ENCODE measurements at places on chromosomes 6 and 20. TPM values are rescaled to one million over a fixed set of nuclear protein-coding genes. Genes with fewer than 3 reads are reported as not detected.

Gene BMP5
- total RNA-seq: 5.6 TPM

Gene PRKN
- total RNA-seq: 6.2 TPM

Gene PTPRT
- total RNA-seq: 5.8 TPM

Gene CALHM6
- total RNA-seq: 1.6 TPM

Gene SLC22A2
- not detected for total RNA-seq

Gene FHL5
- total RNA-seq: 0.14 TPM

Gene C20orf141
- total RNA-seq: not detected

Gene MEI4
- 1.1 TPM for total RNA-seq

Gene ADGB
- 0.31 TPM for total RNA-seq

Gene ISM1
- 0.81 TPM for total RNA-seq

Gene ENPP1
- 12.9 TPM for total RNA-seq

Gene CTAGE9
- total RNA-seq: not detected

Gene KCNK15
- total RNA-seq: 0.36 TPM

Gene MYB
- total RNA-seq: 4.7 TPM

- H3K27ac ChIP-seq: peak overlapping the region; percentile 96
- H3K36me3 ChIP-seq: no peaks in the 10 kb centered on the region
- DNase-seq: no peak
- H3K4me1 ChIP-seq: peaks cover 20% of the 10 kb centered on the region
- peak overlapping the region; percentile 65 for H3K4me3 ChIP-seq
These were observed 24.6 kb upstream of the ZNF133 start for GRCh38 chr20:18263723-18264122.

DNA sequence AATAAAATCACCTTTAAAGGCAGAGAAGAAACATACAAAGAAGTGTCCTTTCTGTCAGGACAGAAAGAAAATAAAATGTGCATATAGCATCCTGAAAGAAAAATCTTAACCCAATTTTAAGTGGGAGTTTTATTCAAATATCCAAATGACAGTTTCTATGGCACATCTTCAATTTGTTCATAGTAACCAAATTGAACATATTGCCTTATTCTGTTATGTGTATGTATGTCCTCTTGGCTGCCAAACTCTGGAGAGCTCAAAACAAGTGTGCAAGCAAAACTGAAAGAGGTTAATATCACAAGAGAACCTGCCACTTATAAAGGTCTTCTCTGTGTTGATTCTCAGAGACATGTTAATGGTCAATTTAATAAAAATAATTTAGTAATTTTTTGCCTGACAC, 334.7 kb downstream of the BCKDHB start:
- no peak overlapping the region for H3K27ac ChIP-seq
- no peaks in the 10 kb centered on the region for H3K27me3 ChIP-seq
- peaks cover 9% of the 10 kb centered on the region for H3K4me1 ChIP-seq
- H3K4me3 ChIP-seq: no peak overlapping the region

- H3K4me3 ChIP-seq: no peak overlapping the region
- H3K36me3 ChIP-seq: no peaks in the 10 kb centered on the region
- H3K27me3 ChIP-seq: peaks cover 5% of the 10 kb centered on the region
- DNase-seq: no peak
These were observed 54.9 kb downstream of the CDH4 start for GRCh38 chr20:61306937-61307475.

- no peak overlapping the region for H3K4me3 ChIP-seq
- H3K36me3 ChIP-seq: no peaks in the 10 kb centered on the region
- no peak overlapping the region for H3K27ac ChIP-seq
- no peaks in the 10 kb centered on the region for H3K4me1 ChIP-seq
- DNase-seq: no peak
- H3K27me3 ChIP-seq: no peaks in the 10 kb centered on the region
These were observed 68.2 kb upstream of the KHDRBS2 start for GRCh38 chr6:62354261-62354660.

DNA sequence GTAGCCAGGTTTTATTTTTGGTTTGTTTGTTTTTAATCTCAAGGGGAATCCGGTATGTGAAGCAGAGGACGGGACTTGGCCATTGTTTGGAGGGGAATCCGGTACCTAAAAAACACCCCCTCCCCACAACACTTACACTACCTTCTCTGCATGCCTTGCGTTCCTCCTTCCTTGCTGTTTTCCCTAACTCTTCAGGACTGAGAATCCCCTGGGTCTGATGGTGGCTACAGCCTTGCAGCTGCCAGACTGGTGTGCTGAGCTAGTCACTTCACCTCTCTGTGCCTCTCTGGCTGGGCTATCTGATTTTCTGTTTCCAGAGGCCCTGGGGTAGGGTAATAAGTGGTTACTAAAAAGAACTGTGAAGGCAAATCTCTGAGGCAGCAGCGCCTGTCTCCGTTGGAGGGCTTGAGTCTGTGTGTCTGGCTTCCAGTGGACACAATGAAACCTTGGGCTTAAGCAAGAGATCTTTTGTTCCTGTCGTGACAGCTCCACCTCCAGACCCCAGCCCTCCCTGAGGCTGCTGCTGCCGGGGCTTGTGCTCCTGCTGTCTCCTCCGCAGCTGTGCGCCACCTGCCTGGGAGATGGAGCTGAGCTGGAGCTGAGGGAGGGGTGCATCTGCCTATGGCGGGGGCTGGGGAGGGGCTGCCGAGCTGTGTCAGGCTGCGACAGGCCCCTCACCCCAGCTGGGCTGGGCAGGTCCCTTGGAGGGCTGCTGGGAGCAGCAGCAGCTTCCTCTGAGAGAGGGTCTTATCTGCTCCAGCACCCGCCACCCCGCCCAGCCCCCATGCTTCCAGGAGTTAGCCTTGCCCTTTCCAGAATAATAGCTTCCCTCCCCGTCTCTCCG, 65.8 kb upstream of the CCDC167 start:
- no peaks in the 10 kb centered on the region for H3K36me3 ChIP-seq
- H3K4me3 ChIP-seq: peak overlapping the region; percentile 85
- H3K27me3 ChIP-seq: peaks cover 57% of the 10 kb centered on the region
- H3K27ac ChIP-seq: peak overlapping the region; percentile 15

GRCh38 chr20:4060856-4061695, 45.7 kb upstream of the RNF24 start:
- H3K4me3 ChIP-seq: no peak overlapping the region
- H3K4me1 ChIP-seq: peaks cover 49% of the 10 kb centered on the region
- no peak overlapping the region for H3K27ac ChIP-seq
- no peaks in the 10 kb centered on the region for H3K36me3 ChIP-seq
- DNase-seq: no peak

DNA sequence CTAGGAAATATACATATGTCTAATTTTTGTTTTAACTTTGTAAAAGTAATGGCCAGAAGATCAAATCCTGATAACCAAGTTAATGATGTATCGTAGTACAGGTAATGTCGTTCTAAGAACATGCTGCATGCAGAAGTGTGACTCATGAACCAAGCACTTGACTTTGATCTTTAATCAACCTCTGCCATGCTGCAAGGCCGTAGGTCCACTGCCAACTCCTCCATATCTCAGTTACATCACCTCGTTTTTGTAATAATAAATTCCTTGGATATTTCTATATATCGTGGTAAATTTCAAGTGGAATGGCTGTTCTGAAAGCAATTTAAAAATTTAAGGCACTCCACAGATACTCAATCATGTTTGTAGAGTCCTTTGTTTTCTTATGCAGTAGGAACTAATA, 771.7 kb downstream of the EPHA7 start:
- no peak for DNase-seq
- no peak overlapping the region for H3K4me3 ChIP-seq
- H3K27ac ChIP-seq: no peak overlapping the region
- no peaks in the 10 kb centered on the region for H3K4me1 ChIP-seq
- H3K36me3 ChIP-seq: no peaks in the 10 kb centered on the region
- no peaks in the 10 kb centered on the region for H3K27me3 ChIP-seq

DNA sequence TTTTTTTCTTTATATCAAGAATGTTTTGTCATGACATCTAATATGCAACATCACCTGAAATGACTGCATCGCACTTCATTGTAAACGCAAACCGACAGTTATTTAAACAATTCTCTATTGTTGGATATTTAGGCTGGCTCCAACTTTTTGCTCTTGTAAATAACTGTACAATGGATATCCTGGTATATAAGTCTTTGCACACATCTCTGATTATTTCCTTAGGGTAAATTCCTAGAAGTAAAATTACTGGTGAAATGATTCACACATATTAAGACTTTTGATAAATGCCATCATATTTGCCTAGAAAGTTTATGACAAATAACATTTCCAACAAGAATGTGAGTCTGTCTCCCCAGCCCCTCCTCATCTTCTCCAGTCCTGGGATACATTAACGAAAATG, 154.7 kb downstream of the TFAP2C start:
- peaks cover 8% of the 10 kb centered on the region for H3K27me3 ChIP-seq
- peaks cover 16% of the 10 kb centered on the region for H3K4me1 ChIP-seq
- no peak overlapping the region for H3K4me3 ChIP-seq
- DNase-seq: no peak
- H3K27ac ChIP-seq: no peak overlapping the region
- H3K36me3 ChIP-seq: no peaks in the 10 kb centered on the region

- peaks cover 9% of the 10 kb centered on the region for H3K27me3 ChIP-seq
- H3K4me1 ChIP-seq: peaks cover 33% of the 10 kb centered on the region
- H3K27ac ChIP-seq: no peak overlapping the region
- no peak for DNase-seq
These were observed 454.9 kb upstream of the JARID2 start for GRCh38 chr6:14790976-14791375.

GRCh38 chr20:31604567-31605030, 490 bp upstream of the ID1 start:
- H3K27ac ChIP-seq: peak overlapping the region; percentile 99
- peaks cover 34% of the 10 kb centered on the region for H3K4me1 ChIP-seq
- peaks cover 20% of the 10 kb centered on the region for H3K36me3 ChIP-seq

DNA sequence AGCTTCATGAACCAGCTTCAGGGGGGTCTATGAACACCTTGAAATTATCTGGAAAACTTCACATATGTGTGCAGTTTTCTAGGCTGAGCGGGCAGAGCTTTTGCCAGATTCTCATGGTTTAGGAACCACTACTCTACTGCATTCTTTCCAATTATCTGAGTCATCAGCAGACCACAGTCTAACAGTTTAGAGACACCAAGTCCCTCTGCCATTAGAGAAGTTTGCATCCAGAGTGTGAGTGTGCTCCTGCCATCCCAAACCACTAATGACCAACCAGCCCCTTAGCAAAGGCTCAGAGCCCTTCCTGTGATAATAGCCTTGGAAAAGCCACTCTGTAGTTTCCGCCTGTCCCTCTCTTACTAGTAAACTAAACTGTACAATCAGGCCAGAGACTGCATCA, 96.8 kb downstream of the PHACTR1 start:
- no peak overlapping the region for H3K27ac ChIP-seq
- no peaks in the 10 kb centered on the region for H3K27me3 ChIP-seq
- no peak for DNase-seq
- H3K36me3 ChIP-seq: no peaks in the 10 kb centered on the region
- no peak overlapping the region for H3K4me3 ChIP-seq

DNA sequence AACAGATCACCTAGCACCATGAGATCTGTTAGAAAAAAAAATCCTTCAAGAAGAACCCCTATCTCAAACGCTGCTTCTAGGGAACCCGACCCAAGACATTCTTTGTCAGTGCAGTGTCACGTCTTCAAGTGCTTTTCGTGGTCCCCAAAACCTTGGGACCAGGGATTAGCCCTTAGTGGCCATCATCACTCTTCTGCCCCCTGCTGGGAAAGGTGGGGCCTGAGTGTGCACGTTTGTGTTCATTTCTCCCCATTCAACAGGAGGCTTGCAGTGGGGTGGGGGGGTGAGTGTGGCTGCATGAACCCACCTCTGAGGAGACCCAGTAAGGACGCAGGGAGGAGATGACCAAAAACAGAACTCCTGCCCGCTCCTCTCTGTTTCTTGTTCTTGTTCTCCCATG, 218.2 kb upstream of the RNF24 start:
- H3K4me3 ChIP-seq: no peak overlapping the region
- peaks cover 18% of the 10 kb centered on the region for H3K27me3 ChIP-seq
- no peaks in the 10 kb centered on the region for H3K4me1 ChIP-seq
- peaks cover under 1% of the 10 kb centered on the region for H3K36me3 ChIP-seq
- no peak for DNase-seq
- H3K27ac ChIP-seq: no peak overlapping the region

GRCh38 chr20:46330072-46330763, 21.9 kb upstream of the CDH22 start:
- no peak for DNase-seq
- no peak overlapping the region for H3K4me3 ChIP-seq
- peaks cover 14% of the 10 kb centered on the region for H3K4me1 ChIP-seq
- H3K27me3 ChIP-seq: peaks cover 17% of the 10 kb centered on the region
- H3K36me3 ChIP-seq: no peaks in the 10 kb centered on the region

DNA sequence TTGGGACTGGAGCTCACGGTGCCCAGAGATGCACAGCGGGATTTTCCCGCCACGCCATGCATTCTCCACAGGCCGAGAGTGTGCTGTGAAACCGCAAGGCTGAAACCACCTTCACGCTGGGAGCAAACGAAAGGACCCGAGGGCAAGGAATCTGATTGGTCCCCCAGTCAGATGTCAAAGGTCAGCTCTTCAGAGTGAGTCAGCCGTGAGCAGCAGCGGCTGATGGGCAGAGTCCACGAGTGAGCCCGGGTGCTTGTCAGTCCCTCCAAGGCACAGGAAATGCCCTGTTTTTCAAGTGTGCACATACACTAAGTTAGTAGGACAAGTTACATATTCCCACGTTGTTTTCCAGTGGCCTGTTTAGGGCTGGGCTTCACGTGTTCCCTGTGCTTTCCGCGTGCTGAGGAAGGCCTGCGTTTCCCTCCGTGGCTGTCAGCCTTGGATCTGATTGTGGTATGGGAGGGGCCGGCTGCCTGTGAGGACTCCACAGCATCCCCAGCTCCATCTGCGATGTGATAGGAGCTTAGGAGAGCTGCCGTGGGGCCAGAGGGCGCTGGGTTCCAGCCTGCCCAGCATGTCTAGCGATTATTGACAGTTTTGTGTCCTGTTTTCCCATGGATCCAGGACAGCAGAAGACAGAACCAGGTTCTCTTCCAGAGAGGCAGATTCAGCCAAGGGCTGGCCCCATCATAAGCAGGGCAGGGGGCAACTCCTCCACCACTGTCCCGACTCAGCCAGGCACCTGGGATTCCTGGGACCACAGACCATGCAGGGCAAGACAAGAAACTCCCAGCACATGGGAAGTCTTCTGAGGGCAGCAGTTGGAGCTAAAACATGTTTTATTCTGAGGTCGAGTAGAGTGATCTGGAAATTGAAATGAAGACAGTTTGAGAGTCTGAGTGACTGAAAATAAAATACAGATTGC, 38.2 kb upstream of the FRMD1 start:
- H3K4me3 ChIP-seq: no peak overlapping the region
- no peak overlapping the region for H3K27ac ChIP-seq
- DNase-seq: peak; percentile 51
- H3K27me3 ChIP-seq: peaks cover 4% of the 10 kb centered on the region
- H3K4me1 ChIP-seq: no peaks in the 10 kb centered on the region

GRCh38 chr6:2376429-2377355, 131.3 kb upstream of the GMDS start:
- no peak overlapping the region for H3K4me3 ChIP-seq
- DNase-seq: no peak
- H3K36me3 ChIP-seq: no peaks in the 10 kb centered on the region
- H3K4me1 ChIP-seq: no peaks in the 10 kb centered on the region
- no peaks in the 10 kb centered on the region for H3K27me3 ChIP-seq

- H3K27me3 ChIP-seq: peaks cover 89% of the 10 kb centered on the region
- H3K4me1 ChIP-seq: no peaks in the 10 kb centered on the region
- H3K4me3 ChIP-seq: no peak overlapping the region
These were observed 2.8 kb downstream of the CDH22 start for GRCh38 chr20:46305331-46305972.
